ENCODE measurements at places on chromosomes 2 and 18.

- ATAC-seq, result no peak
Observed at GRCh38 chr2:217451666-217452065, 551.1 kb downstream of the TNS1 start.

DNA sequence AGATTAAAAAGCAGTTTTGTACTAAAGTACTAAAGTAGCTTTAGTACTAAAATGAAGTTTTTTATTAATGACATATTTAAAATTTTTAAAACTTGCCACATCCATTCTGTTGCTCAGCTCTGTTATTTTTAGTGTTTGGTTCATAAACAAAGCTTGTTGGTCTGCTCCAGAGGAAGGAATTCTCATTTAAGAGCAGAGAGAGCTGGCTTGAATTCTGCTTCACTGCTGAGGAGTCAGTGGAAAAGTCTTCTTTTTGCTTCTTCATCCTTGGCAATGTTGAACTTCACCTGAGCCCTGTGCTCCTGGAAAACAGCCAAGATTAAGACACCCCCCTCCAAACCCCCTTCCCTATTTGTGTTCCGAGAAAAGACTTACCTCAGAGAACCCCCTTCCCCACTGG, 40.6 kb downstream of the TMEM87B start:
- no peak for ATAC-seq

- no peak for ATAC-seq
Observed at GRCh38 chr2:207911215-207911614, 114.1 kb downstream of the PLEKHM3 start.

DNA sequence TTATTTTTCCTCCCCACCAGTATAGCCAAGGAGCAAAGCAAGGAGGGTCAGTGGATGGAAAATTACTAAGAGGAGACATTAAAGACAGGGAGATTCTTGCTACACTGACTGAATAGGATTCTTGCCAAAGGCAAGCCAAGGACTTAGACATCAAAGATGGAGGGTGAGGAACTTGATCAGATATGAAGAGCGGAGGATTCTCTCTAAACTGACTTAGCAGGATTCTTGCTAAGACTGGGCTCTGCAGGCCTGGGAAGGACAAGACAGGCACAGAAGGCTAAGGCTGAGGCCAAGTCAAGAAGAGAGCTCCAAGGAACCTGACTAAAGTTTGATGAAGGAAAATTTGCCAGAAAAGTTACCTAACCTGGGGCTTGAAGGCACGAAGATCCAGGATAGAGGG, 143.9 kb upstream of the RMP24 start:
- no peak for ATAC-seq

DNA sequence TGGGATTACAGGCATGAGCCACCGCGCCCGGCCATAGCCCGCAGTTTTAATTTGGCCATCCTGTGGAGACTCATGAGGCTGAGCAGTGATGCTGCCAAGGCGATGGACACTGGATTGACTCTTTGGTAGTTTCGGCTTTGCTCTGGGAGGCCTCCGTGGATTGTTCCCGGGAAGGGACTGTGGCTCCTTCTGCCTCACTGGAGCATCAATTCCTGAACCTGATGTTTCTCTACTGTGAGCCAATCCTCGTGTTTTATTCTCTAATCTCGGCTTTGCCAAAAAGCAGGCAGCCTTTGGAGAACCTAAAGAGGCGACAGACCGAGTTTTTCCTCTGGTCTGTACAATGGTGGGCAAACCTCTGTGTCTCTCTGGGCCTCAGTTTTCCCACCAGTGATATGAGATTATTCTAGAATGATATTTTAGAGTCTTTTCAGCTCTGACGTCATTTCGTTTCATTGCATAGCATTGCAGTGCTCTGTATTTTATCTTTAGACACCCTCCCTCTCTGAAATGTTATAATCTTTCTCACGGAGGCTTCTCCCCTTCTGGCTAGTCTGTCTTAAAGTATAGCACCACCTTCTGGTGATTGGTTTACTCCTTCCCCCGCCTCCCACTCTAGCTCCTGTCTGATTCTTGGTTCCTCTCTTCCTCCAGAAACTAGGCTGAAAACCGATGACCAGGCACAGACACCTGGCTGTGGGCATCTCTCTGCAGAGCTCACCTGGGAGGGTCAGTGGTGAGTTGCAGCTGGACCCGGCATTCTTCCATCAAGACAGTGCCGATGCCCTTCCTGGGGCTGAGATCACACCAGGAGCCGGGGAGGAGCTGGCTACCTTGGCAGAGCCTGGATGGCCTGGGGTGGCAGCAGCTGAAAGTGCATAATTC, 341.3 kb downstream of the MYCN start:
- ATAC-seq, result no peak

Measured in activated T-helper 17 cell treated with anti-CD3 and anti-CD28 coated beads, Interleukin-2, amount 50 U/mL, for 72 hours (primary cell).